NCI-H774 (cell line): ENCODE measurements at places on chromosomes 2 and 18.

GRCh38 chr18:23757437-23757733 lies 68.1 kb downstream of the LAMA3 start:
- DNase-seq, result no peak

DNA sequence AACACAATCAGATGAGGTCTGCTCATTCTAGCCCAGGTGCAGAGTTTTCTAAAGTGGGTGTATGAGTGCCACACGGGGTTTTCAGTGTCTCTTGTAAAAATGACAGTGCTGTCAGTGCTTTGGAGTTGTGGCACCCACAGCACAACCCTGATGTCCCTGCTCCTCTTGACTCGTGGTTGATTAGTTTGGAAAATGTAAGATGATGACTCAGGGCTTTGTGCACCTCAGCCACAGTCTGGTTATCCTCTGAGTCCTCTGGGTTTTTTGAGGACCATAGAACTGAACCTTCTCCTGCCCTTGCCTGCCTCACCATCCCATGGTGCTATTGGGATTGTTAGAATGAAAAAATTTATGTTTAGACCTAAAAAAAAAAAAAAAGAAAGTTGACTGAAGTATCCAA lies 105.6 kb downstream of the MYO1B start:
- DNase-seq, result no peak

- DNase-seq, result no peak
Measured at GRCh38 chr2:128450211-128451024, 131.8 kb upstream of the HS6ST1 start.

GRCh38 chr2:128348701-128349100 lies 30.0 kb upstream of the HS6ST1 start:
- DNase-seq, result no peak

GRCh38 chr18:8883409-8883668 lies 178.0 kb downstream of the MTCL1 start:
- no peak for DNase-seq

- no peak for DNase-seq
Measured at GRCh38 chr2:188977317-188977716, 3.1 kb downstream of the COL3A1 start.

DNA sequence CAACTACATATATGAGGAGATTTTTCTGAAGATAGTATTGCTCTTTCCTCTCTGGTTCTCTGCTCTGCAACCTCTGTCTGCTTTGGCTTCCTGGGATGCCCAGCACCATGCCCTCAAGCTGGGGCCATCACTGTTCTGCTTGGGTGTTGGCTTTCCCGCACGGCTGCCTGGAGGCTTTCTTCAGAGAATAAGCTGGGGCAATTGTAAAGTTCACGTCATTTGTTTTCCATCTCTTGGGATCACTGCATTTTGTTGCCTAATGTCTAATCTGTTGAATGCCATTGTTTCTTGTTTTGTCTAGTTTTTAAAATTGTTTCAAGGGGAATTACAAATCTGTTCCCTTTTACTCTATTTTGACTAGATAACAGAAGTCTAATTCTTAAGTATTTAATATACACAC lies 437.3 kb upstream of the NRP2 start:
- no peak for DNase-seq

DNA sequence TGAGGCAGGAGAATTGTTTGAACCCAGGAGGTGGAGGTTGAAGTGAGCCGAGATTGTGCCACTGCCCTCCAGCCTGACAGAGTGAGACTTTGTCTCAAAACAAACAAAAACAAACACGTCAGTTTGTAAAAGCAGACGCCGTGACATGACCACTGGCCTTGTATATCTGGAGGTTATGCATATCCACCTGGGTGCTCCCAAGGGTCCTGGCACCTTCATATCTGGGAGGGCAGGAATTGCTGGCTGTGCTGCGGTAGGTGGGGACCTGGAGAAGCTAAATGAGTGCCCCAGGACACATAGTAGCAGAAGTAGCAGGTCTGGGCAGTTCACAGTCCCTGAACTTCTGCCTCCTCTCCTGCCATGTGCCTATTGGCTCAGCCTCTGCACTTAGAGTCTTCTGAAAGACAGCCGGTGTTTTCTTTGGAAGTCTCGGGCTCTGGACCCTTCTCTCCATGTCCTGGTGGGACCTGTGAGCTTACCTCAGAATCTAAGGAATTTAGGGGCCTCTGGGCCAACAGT lies 30.9 kb upstream of the IL1R2 start:
- no peak for DNase-seq

GRCh38 chr2:61658841-61659780 lies 121.0 kb upstream of the XPO1 start:
- no peak for DNase-seq

GRCh38 chr2:55962915-55963314 lies 39.3 kb upstream of the EFEMP1 start:
- DNase-seq, result no peak

- no peak for DNase-seq
Measured at GRCh38 chr2:217790681-217791392, 212.0 kb downstream of the TNS1 start.

DNA sequence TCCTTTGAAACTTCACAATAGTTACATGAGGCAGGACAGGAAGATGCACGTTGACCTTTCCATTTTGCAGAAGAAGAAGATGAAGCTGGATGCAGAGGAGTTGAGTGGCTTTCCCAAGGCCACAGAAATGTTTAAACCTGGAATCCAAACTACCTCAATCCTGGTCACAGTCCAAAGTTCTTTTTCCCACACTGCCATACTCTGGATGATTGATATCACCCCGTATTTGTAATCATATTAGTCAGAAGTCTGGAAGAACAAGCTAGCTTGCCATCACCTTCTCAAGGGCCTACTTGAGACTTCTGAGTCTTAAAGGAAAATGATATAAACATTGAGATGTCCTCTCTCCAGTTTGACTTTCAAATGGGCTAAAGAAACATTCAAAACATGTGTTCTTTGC lies 190.1 kb downstream of the LNPK start:
- no peak for DNase-seq

- DNase-seq, result no peak
Measured at GRCh38 chr2:134445985-134446382, 192.1 kb downstream of the MGAT5 start.
